ENCODE measurements at places on chromosomes 13 and 19. TPM values are rescaled to one million over a fixed set of nuclear protein-coding genes. Genes with fewer than 3 reads are reported as not detected.
A peak's percentile ranks its signal among the peaks of the same experiment; 100 is the strongest.

DNA sequence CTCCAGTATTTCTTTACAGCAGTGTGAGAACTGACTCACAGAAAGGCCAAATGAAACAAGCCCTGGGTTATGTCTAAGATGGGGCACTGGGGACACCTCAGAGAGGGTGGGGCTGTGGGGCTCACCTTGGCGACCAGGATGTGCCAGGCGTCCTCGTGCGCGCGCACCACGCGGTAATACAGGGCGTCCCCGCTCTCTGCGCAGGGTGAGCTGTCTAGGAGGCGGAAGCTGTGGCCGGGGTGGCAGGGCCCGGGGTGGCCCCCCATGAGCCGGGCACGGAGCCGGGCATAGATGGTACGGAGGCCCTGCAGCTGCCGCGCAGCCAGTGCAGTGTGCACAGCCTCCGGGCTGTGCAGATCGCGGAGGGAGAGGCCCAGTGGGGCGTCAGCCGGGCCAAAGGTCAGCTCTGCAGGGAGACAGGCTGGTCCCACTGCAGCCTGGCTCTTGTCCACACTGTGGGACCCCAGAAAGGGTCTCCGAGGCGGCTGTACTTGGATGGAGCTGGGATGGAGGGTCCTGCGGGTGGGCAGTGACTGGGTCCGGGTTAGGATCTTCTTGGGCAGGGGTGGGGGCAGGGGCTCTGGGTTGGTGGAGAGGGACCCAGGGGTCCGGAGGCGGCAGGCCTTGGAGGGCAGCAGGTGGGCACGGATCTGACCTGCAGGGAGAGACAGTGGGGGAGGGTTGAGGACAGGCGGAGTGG is 3.4 kb downstream of the PEAK3 start:
- DNase-seq, result no peak

- DNase-seq, result peak; percentile 53
Observed at GRCh38 chr13:41458761-41459431, 1.5 kb downstream of the RGCC start.

DNA sequence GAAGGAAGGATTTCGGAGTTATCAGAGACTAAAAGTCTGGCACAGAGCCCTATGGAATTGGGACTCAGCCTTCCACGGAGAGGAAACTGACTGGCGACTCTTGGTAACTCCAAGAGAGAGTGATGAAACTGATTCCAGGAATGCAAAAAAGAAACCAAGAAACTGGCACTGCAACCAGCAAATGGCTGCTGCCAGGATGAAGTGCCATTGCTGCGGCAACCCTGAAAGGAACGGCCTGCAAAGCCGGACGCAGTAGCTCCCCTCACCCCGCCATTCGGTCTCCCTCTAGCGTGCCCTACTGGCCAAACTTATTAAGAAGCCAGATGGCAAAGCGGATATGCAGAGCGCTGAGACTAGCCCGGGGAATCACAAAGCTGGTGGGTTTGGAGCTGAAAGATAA is 236.0 kb downstream of the PCDH9 start:
- peak; percentile 66 for DNase-seq

- no peak for DNase-seq
Observed at GRCh38 chr19:7757358-7757757, 5.7 kb upstream of the CLEC4M start.

- no peak for DNase-seq
Observed at GRCh38 chr13:92251671-92252210, 853.3 kb downstream of the GPC5 start.

DNA sequence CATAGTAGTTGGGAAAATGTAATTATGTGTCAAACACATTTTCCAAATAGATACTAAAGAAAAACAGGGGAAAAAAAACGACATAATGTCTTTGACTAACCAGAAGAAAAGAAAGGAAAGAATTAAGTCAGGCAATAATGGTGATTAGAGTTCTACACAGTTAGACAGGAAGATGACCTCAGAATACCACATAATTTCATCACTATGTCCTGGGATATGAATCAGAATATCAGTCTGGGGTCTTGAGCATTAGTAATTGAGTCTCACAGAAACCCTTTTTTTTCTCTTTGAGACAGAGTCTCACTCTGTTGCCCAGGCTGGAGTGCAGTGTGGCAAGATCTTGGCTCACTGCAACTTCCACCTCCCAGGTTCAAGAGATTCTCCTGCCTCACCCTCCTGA is 503.4 kb downstream of the SLITRK1 start:
- peak; percentile 5 for DNase-seq

DNA sequence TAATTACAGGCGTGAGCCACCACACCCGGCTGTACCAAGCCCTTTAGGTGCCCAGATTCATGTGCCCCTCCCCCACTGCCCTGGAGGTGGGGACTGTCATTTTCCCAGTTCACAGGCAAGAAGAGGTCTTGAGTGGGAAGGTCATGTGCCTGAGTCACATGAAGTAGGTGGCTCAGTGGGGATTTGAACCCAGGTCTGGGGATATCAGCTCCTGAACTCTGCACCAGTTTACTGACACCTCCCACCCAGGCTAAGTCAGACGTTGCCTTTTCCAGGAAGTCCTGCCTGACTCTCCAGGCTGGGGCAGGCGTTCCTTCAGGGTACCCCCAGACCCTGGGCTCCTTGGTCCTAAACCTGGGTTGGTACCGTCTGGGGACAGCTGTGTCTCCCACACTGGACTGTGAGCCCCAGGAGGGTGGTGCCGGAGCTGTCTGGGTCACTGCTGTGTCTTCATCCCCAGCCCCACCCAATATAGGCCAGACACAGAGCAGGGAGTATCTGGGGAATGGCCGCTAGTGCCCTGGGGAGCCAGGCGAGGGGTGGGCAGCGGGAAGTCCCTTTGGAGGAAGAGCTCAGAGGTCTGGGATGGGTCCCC is 8.6 kb downstream of the VASP start:
- DNase-seq, result no peak

DNA sequence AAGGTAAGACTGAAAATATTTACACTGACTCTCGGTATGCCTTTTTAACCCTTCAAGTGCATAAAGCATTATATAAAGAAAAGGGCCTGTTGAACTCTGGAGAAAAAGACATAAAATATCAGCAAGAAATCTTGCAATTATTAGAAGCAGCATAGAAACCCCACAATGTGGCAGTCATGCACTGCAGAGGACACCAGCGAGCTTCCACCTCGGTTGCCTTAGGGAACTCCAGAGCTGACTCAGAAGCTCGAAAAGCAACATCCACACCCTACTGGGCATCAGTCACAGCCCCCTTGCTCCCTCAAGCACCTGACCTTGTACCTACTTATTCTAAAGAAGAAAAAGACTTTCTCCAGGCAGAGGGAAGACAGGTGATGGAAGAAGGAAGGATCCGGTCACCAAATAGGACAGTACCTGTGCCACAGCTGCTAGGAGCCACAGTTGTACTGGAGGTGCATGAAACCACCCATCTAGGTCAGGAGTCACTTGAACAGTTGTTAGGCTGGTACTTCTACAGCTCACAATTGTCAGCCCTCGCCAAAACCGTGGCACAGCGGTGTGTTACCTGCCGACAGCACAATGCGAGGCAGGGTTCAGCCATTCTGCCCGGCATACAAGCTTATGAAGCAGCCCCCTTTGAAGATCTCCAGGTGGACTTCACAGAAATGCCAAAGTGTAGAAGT is 2.9 kb downstream of the ZNF816 start:
- peak; percentile 38 for DNase-seq

GRCh38 chr13:49421391-49421790 is 22.5 kb downstream of the CAB39L start:
- peak; percentile 3 for DNase-seq

DNA sequence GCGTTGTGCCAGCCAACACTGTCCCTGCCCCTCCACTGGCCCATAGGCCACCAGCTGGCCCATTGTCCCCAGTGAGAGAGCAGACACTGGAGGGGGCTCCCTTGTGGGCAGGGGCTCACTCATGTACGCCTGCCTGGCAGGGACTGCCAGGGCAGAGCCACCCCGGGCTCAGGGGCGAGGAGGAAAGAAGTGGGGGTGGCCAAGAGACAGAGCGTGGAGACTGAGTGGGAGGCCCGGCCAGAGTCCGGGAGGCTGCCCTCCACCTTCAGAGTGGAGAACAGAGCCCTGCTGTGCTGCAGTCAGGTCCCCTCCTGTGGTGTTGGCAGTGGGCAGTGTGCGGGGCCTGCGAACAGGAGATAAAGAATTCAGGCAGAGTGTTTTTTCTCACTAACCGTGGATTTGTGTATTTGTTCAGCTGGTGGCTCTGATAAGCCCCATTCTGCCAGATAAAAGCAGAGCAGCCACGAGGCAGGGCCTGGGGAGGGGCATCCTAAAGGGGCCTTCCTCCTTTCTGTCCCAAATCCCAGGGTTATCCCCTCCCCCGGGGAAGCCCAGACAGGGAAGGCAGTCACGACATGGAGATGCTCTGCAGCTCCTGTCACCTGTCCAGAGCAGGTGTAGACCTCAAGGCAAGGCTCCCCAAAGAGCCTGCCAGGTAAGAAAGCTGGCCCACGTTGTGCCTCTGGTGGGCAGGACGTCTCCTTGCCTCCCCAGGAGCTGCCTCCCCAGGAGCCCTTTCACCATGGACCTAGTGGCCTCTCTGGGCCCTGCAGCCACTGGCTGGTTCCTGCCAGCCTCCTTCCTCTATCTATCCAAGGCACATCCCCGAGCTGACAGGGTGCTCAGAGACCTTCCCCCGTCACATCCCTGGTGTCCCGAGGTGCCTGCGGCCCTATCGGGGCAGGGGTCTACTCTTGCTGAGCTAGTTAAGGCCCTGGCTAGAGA is 33.0 kb downstream of the LYL1 start:
- no peak for DNase-seq

GRCh38 chr19:16139752-16140151 is 3.7 kb upstream of the HSH2D start:
- no peak for DNase-seq

DNA sequence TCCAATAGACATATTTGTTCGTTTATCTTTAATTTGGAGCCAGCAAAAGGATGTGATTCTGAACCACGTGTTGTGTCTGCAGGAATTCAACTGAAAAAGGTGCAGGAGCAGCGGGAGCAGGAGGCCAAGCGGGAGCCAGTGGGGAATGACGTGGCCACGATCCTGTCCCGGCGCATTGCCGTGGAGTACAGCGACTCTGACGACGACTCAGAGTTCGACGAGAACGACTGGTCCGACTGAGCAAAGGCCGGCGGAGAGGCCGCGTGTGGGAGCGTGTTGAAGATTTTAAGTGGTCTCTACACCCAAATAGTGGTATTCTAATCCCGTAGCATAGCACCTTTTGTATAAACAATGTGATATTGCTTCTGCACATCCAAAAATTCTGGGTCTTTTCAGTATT is 75.0 kb downstream of the GPR12 start:
- no peak for DNase-seq

DNA sequence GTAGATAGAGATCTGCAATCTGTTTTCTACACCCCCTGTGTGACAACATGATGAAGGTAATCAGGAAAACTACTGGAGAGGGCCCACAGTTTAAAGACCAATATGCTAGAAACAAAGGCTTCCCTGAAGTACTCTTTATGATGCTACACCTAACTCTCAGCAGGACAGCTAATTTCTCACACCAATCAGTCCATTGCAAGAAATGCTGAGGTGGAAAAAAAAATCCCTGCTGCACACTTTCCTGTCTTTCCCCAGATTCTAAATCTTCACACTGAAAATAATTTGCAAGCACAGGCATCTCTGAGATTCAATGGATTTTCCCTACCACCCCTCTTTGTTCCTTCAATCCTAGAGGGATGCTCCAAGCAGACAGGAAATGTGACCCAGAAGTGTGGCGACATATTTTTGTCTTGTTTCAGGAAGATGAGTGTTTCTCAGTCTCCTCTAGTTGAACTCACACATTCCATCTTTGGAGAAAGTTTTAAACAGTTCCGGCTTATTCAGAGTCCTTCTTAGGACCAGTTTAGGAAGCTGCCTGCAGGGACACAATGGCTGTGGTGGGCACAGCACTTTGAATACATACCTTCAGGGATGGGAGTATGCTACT is 671.6 kb downstream of the DIAPH3 start:
- no peak for DNase-seq

DNA sequence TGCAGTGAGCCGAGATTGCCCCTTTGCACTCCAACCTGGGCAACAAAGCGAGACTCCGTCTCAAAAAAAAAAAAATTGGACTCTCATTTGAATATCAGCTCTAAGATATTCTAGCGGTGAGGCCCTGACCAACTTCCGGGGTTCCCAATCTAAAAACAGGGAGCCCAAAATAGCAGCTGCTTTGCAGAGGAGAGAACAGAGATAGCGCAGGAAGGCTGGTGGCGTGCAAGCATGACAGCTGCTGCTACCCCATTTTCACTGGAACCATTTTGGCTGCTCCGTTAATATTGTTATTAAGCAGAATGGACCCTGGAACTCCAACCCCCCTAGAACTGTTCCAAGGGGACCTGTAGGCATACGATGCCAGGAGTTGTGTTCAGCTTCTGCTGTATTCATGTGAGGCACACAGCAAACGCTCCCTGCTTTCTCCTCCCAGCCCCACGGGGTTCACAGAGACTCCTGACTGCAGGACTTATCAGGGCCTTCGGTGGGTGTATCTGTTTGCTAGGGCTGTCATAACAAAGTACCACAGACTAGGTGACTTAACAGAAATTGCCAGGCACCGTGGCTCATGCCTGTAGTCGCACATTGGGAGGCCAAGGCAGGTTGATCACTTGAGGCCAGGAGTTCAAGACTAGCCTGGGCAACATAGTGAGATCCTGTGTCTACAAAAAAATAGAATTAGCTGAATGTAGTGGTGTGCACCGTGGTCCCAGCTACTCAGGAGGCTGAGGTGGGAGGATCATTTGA is 11.5 kb downstream of the STXBP2 start:
- no peak for DNase-seq

The RYR1 gene
- polyA plus RNA-seq, result 0.06 TPM

The LILRA5 gene
- polyA plus RNA-seq, result not detected

The C19orf38 gene
- polyA plus RNA-seq, result 0.07 TPM

The SSBP4 gene
- 14.3 TPM for polyA plus RNA-seq

The C1QTNF9B gene
- polyA plus RNA-seq, result not detected
